ENCODE measurements at places on chromosomes 3 and 15.

DNA sequence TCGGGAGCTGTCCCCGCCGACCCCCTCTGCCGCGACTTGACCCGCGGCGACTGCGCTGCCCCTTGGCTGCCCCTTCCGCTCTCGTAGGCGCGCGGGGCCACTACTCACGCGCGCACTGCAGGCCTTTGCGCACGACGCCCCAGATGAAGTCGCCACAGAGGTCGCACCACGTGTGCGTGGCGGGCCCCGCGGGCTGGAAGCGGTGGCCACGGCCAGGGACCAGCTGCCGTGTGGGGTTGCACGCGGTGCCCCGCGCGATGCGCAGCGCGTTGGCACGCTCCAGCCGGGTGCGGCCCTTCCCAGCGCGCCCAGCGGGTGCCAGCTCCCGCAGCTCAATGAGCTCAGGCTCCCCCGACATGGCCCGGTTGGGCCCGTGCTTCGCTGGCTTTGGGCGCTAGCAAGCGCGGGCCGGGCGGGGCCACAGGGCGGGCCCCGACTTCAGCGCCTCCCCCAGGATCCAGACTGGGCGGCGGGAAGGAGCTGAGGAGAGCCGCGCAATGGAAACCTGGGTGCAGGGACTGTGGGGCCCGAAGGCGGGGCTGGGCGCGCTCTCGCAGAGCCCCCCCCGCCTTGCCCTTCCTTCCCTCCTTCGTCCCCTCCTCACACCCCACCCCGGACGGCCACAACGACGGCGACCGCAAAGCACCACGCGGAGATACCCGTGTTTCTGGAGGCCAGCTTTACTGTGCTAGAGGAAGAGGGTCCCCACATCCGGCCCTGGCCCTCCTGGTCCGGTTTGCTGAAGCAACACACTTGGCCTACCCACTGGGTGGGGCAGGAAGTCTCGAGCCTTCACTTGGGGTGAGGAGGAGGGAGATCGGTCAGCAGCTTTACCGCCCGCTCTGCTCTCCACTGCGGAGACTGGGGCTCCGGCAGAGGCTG lies at the start of gene RASSF1:
TSS of gene RASSF1 (minus strand) at position 389 of the 882 bp plus-strand sequence. CDS start at position 358, 31 bp downstream.
- no peak for DNase-seq

DNA sequence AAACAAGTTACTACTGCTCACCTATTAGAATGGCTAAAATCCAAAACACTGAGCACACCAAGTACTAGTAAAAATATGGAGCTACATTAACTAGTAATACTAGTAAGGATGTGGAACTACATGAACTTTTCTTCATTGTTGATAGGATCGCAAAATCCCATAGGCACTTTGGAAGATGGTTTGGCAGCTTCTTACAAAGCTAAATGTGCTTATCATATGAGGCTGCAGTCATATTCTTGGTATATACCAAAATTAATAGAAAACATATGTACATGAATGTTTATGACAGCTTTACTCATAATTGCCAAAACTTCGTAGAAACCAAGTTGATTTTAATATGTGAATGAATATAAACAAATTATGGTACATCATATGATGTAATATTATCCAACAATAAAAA lies 366.8 kb upstream of the KCNMB2 start:
- no peak for DNase-seq

DNA sequence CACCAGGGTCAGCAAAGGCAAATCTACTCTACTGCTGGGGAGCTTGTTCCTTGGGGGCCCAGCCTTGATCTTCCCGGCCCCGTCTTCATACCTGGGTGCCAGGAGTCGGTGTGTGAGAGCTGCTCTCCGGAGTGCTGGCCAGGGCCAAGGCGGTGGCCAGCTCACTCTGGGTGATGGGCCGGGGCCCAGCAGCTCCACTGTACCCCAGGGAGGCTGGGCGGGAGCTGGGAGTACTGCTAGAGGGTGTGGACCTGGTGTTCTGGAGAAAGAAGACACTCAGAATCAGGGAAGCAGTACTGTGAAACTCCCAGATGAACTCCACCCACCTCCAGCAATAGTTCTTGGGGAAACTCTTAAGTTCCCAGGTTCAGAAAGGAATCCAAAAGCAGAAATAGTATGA lies 11.9 kb downstream of the UBL7 start:
- DNase-seq = no peak

DNA sequence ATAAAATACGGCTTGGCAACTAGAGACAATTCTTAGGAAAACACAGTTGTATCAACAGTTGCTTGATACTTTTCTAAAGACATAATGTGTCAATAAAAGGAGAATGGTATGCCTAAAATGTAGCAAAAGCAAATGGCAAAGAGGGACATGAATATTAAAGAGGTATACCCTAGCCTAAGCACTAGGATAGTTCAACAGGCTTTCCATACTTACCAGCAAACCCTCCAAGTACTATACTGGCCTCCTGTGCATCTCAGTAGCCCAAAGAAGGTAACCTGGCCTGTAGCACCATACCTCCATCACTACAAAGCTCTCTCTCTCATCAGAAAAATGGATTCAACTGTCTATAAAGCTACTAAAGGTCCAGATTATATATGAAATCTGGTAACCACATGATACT lies 7.5 kb downstream of the SETD2 start:
- no peak for DNase-seq

GRCh38 chr15:75121491-75121890 lies 80.2 kb upstream of the C15orf39 start:
- no peak for DNase-seq

DNA sequence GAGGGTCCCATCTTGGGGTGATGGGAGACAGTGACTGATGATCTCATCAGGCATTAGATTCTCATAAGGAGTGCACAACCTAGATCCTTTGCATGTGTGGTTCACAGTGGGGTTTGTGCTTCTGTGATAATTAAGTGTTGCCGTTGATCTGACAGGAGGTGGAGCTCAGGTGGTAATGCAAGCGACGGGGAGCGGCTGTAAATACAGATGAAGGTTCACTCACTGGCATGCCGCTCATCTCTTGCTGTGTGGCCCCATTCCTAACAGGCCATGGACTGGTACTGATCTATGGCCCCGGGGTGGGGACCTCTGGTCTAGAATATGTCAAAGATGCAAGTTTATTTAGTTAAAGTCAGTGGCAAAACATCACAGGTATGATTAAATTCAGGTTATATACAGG lies 8.7 kb downstream of the MEF2A start:
- DNase-seq = no peak

- DNase-seq = no peak
Observed at GRCh38 chr3:182292591-182292990, 500.7 kb upstream of the ATP11B start.

GRCh38 chr15:50821476-50821875 lies 56.0 kb upstream of the SPPL2A start:
- DNase-seq = no peak

DNA sequence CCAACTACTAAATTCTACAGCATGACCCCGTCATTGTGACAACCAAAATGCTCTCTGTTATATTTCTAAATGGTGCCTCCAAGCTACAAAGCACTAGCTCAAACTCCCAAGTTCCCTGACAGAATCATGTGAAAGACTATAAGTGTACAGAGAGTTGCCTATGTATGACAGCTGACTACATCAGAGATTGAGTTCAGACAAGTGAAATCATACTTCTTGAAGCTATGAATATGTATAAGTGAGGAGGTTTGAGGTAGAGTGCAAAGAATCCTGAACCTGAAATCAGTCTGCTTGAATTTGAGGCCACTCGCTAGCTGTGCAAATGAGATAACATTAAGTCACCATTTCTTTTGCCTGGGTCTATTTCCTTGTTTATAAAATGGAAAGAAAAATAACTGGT lies 63.9 kb upstream of the TP63 start:
- no peak for DNase-seq

DNA sequence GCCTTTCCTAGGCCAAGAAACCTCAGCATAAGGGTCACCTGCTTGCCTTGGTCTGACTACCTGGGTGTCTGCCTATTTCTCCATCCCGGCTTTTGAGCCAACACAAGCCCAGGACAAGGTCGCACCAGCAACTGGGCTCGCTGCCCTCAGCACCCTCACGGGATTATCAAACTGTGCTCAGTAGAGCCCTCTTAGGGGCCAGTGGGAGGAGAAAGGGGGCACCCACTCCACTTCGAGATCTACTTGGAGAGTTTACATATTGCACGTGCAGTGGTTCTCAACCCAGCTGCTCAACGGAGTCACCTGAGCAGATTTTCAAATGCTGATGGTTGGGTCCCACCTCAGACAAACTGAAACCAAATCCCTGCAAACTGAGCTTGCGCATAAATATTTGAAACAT lies 31.1 kb downstream of the TSPAN3 start:
- DNase-seq = no peak

DNA sequence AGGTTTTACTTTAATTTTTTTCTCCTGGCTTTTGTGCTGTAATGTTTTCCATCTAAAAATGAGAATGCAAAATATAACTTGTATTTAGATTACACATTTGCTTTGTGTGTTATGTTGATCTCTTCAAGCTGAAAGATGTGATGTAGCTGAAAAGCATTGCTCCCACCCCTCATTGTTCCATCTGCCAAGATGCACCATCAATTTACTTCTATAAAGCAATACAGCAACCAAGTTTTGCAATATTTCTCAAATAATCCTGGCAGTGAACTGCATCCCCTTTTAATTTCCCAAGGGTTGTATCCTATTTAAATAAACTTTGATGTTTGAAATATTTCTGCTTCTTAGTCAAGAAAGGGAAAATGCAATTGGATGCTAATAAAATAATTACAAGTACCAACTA lies 52.6 kb upstream of the DUT start:
- no peak for DNase-seq

DNA sequence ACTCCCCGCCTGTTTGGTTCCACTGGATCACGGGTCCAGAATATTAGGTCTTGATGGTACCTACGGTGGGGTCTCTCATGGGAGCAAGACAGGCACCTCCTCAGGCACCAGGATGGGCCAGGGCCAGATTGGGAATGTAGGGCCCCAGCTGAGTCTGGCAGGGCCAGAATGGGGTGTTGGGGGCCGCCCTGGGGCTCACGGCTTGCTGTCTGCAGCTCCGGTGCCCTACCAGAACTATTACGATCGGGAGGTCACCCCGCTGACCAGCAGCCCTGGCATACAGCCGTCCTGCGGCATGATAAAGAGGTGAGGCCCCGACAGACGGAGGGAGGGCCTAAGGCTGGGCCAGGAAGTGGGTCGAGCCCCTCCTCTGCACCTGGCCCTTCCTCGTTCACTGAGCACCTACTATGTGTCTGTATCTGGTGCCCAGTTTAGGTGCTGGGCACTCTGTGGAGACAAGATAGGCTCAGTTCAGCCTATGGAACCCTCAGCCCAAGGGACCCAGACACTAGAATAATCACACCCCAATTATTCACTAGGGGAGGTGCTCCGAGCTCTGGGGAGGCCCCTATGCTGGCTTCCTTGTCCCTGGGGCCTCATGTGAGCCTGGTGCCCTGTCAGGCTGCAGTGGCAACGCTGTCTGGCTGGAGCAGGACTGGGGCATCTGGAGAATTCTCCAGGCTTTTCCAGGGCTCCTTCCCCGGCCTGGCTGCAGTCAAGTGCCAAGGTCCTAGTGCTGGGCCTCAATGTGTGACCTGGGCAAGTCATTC lies 37.9 kb downstream of the PSTPIP1 start:
- DNase-seq = no peak

DNA sequence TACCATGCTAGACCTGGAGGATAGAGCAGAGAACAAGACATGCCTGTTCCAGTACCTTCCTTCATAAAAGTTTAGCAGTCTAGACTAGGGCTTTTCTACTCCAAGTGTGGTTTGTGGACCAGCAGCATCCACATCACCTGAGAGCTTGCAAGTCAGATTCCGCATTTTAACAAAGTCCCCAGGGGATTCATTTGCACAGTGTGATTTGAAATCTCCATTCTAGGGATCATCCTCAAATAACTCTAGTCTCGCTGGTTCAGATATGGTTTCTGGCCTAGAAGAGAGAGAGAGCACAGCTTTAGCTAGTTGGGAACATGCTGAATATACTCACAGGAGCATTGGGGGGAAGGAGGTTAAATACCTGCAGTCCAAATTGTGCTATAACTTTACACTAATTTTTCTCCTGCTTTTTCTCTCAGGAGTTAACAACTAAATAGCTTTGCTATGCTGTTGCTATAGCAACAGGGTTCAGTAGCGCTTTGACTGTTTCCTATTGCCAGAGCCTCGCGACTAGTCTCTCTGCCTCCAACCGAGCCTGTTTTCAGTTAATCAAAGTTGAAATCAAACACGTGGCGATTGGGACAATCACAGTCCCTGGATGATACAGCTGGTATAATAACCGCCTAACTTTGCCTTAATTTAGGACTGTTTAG lies 64.0 kb upstream of the RASGRF1 start:
- peak; percentile 15 for DNase-seq

GRCh38 chr3:114892131-114892879 lies 254.8 kb downstream of the ZBTB20 start:
- no peak for DNase-seq

DNA sequence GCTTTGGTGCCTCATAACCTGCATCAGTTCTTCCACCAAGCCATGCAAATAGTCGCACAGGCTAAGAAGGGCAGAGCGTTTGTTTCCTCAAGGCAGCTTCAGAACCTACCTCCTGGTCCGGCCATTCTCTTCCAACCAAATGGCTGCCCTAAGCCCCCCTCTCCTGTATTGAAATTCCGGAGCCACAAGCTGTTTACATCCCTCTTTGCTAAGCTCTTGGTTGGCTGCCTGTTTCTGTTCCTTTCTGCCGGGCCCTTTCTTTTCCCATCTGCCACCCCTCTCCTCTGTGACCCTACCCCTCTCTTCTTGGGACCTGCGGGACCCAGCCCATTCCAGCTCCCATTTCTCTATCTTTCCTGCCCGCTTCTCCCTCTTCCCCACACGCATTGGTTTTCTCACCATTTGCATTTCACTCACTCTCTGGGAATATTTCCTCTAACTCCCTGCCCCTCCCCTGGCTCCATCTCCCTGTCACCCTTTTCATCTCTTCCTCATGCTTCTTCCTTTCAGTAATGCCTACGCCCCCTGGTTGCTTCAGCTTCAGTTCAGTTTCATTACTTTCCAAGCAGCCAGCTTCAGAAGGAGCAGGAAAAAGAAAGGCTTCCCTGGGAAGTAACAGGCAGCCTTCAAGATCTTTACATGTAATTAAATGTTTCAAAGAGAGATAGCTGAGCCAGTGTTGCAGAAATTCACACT lies 113.5 kb downstream of the RAB11A start:
- DNase-seq = no peak

GRCh38 chr3:124997303-124998246 lies 58.2 kb downstream of the HEG1 start:
- DNase-seq = no peak

DNA sequence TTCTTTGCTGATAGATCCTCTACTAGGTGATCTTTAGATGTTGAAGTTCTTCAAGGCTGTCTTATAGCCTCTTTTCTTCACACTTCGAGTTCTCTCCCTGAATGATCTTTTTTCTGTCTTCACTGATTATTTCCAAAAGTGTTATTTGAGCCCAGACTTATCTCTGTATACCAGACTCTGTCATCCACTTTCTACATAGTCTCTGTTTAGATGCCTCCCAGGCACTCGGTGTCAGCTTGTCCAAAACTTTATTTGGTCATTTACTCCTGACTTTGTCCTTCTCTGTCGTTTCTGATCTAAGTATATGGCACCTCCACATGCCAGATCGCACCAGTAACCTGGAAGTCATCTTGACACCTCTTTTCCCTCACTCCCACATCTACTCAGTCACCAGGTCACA lies 27.6 kb downstream of the KLHL18 start:
- no peak for DNase-seq
